ENCODE measurements at places on chromosomes 7 and 10.

- DNase-seq = no peak
These were observed 352.5 kb downstream of the FGFR2 start for GRCh38 chr10:121245754-121246153.

DNA sequence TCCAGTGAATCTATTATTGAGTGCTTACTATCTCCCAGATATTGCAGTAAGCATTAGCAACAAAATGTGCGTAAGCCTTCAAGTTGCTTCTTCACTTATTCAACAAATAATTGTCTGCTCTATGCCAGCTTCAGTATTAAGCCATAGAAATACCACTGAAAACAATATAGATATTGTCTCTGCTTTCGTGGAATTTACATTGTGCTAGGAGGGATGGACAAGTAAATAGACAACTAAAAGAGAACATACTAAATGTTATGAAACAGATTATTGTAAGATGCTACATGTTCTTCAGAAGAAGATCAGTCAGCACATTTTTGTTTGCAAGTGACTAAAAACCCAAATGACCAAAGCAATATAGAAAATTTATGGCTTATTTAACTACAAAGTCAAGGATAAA lies 27.3 kb downstream of the CFAP69 start:
- DNase-seq = no peak

DNA sequence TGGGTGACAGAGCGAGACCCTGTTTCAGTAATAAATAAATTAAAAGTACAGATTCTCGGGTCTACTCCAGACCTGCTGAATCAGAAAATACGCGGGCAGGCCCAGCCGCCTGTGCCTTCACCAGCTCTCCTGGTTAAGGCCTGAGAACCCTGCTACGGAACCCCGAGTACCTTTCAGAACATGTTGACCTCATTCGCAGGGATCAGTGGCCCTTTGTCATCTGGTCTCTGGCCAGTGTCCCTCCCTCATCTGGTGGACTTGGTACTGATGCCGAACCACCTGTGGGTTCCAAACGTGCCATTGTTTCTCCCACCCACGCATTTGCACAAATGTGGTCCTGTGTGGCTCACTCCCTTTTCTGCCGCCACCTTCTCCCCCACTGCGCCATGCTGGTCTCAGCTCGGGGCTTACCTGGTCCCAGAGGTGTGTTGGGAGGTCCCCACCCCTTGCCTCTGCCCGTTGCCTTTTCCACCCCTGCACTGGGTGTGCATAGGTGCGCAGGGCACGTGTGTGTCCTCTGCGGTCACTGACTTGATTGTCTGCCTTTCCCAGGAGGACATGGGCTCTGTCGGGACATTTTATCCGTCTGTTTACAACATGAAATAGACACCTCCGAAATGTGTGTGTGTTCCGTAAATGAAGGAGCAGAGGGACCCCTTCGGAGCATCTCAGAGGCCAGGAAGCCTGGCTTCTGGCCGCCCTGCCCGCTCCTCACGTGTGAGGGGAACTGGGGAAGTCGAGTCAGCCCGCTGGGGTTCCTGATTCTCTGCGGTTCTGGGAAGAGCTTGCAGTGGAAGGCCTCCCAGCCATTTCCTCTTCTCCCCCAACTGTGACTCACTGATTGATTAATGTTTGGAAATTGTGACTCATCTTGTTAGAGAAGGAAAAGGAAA lies 135.2 kb downstream of the CUX1 start:
- DNase-seq = no peak

DNA sequence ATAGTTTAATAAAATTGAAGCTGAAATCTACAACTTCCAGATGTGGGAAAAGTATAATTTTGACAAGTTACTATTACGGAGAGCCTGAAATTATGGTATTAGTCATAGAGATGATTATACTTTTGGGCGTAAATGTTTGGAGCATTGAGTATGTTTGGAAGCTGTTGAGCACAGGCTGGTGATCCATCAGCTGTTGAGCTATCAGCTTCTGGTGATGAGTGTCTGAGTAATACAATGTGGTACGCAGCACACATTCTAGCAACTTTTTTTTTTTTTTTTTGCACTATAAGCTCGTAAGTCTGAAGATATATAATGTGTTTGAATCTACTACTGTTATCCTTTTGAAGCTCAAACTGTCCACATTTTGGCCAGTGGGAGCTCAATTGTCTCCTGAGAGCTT lies 123.4 kb downstream of the ATE1 start:
- DNase-seq = no peak

DNA sequence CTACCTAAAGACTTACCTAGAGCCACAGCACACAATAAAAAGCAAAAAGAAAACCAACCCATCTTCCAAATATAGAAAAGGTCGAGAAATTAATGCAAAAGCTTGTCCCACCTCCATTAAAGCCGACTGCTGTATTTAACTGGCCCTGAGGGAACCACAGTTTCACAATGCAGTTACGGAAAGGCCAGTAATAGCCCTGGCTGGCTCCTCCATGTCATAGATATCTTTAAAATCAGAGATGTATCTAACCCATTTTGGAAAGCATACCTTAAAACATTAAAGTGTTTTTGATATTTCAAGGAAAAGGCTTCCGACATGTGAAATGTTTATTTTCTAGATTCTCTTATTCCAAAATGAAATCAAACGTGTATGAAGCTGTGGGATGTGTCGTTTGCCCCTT lies 23.0 kb downstream of the HDAC9 start:
- no peak for DNase-seq

- DNase-seq = peak; percentile 53
These were observed 75.7 kb upstream of the CCDC71L start for GRCh38 chr7:106736508-106737201.

DNA sequence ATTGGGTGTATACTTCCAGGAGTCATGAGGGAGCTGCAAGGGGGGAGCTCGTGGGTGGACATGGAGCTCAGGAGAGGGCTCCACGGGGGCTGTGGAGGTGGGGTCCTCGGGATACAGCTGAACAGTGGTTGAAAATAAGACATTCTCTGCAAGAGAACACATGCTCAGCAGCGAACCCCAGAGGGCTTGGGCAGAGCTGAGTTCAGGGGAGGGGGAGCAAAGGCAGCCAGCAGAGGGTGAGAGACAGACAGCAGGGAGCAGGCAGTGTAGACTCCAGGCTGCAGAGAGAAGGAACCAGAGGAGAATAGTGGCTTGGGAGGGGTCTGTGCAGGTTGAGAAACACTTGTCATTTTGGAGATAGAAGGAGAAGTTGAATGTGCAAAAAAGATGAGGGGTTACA lies 73.0 kb upstream of the LRRC18 start:
- DNase-seq = no peak

DNA sequence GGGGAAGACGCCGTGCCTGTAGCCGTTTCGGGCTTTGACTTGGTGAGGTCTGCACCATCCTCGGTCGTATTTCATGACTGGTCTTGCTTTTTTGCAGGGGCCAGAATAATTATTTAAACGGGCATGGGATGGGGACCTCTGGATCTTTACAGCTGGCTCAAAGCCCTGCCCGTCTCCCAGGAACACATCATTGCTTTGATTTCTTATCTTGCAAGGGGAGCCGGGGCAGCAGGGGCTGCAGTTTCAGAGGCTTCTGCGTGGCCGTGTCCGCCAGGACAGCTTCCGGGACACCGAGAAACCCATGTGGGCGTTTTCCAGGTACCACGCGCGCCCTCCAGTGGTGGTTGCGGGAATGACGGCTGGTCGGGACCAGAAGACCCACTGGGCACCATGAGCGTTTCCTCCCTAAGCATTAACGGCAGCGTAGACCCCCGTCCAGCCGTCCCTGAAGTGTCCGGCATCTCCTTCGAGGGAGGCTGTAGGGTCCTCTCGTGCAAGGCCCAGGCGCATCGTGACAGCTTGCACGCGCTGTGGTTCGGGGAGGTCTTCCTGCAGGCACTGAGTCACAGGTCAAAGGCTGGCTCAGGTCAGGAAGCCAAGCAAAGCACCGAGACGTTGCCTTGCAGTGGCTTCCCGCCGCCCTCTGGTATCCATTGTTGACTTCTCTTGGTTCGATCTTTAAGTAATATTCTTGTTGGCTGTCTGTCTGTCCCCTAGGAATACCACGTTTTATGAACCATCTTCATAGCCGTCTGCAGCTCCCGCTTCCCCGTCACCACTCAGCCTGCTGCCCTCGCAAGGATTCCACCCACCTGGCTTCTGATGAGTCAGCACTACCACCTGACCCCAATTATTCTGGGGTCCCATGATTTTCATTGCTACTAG lies 16.2 kb upstream of the ZFAND2A start:
- DNase-seq = peak; percentile 86

DNA sequence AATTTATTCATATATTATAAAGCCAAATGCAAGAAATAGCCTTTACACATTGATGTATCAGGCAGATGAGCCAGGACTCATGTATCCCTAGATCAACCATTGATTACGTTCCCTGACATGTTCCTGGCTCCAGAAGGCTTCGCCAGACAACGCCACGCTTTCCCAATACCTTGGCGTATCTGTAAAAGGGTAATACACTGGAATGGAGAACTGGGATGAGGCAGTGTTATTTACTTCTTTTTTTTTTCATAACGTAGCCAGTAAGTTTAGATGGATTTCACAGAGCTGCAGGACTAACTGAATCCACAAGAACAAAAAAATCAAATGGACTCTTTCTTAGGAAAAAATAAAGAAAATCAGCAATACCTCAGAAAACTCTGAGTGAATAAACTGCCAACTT lies 588.1 kb upstream of the SEMA3D start:
- no peak for DNase-seq

- DNase-seq = no peak
These were observed 140.1 kb downstream of the HIBADH start for GRCh38 chr7:27522566-27522965.

Measured in GM10248 (cell line).